A375 (cell line): ENCODE measurements at places on chromosomes 11 and 22. TPM values are rescaled to one million over a fixed set of nuclear protein-coding genes. Genes with fewer than 3 reads are reported as not detected.

FOLR3 gene
- not detected in 2 replicates for total RNA-seq

MAJIN gene
- not detected in 2 replicates for total RNA-seq

AQP11 gene
- 1.2 and 1.5 TPM in 2 replicates for total RNA-seq

IFITM2 gene
- total RNA-seq = 15.1 and 25.4 TPM in 2 replicates

NXPE1 gene
- total RNA-seq = not detected in 2 replicates

USH1C gene
- total RNA-seq = not detected in 2 replicates

LAYN gene
- not detected in 2 replicates for total RNA-seq

CCDC73 gene
- total RNA-seq = not detected in 2 replicates

C1QTNF4 gene
- 0.11 TPM in 1 of 2 replicates, not detected in the other for total RNA-seq

KCNQ1 gene
- total RNA-seq = 0.08 TPM in 1 of 2 replicates, not detected in the other

KRTAP5-11 gene
- total RNA-seq = not detected in 2 replicates

CSF2RB gene
- not detected in 2 replicates for total RNA-seq

MED15 gene
- 43.2 and 43.8 TPM in 2 replicates for total RNA-seq

POLD3 gene
- 23.8 and 36.3 TPM in 2 replicates for total RNA-seq

TFIP11 gene
- total RNA-seq = 23.6 and 27.7 TPM in 2 replicates

APOL4 gene
- not detected in 2 replicates for total RNA-seq

BATF2 gene
- total RNA-seq = 1.3 TPM in 2 replicates

TMEM191C gene
- total RNA-seq = 0.53 and 1.8 TPM in 2 replicates

PRMT3 gene
- total RNA-seq = 31.8 and 33.0 TPM in 2 replicates

RAPSN gene
- 0.11 TPM in 1 of 2 replicates, not detected in the other for total RNA-seq

PCNX3 gene
- total RNA-seq = 38.1 and 38.7 TPM in 2 replicates

IRAG1 gene
- total RNA-seq = 0.08 and 0.19 TPM in 2 replicates

CARD10 gene
- total RNA-seq = 35.8 and 36.7 TPM in 2 replicates

IFTAP gene
- 13.0 and 25.8 TPM in 2 replicates for total RNA-seq

GP1BB gene
- total RNA-seq = 1.1 and 1.6 TPM in 2 replicates
